Stimulated activated CD8-positive, alpha-beta memory T cell treated with anti-CD3 and anti-CD28 coated beads, Interleukin-4, amount 100 ng/mL, for 4 hours (primary cell): ENCODE measurements at places on chromosomes 4 and X.

DNA sequence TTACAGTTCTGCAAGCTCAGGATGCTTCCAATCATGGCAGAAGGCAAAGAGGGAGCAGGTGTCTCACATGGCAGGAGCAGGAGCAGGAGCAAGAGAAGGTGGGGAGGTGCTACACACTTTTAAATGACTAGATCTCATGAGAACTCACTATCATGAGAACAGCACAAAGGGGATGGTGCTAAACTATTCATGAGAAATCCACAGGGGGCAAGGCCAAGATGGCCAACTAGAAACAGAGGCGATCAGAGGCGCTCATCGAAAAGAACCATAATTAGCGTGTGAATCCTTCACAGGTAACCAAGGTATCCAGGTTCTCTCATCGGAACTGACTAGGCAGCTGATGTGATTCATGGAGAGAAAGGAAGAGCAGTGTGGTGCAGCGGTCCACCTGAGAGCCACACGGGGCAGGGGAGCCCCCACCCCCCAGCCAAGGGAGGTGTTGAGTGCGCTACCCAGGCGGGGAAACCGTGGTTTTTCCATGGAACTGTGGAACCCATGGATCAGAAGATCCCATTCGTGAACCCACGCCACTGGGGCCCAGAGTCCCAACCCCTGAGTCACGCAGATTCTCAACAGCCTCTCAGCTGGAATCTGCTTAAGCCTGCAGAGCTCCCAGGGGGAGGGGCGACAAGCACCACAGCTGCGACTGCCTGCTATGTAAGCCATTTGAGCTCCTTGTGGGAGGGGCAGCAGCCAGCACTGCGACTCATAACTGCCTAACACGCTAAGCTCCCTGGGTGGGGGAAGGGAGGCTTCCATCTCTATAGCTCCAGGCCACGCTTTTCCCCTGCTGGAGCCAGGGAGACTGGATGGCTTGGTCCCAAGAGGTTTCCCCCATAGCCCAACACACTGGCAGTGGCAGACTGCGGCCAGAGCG is 46.7 kb downstream of the FGF16 start:
- no peak for DNase-seq

DNA sequence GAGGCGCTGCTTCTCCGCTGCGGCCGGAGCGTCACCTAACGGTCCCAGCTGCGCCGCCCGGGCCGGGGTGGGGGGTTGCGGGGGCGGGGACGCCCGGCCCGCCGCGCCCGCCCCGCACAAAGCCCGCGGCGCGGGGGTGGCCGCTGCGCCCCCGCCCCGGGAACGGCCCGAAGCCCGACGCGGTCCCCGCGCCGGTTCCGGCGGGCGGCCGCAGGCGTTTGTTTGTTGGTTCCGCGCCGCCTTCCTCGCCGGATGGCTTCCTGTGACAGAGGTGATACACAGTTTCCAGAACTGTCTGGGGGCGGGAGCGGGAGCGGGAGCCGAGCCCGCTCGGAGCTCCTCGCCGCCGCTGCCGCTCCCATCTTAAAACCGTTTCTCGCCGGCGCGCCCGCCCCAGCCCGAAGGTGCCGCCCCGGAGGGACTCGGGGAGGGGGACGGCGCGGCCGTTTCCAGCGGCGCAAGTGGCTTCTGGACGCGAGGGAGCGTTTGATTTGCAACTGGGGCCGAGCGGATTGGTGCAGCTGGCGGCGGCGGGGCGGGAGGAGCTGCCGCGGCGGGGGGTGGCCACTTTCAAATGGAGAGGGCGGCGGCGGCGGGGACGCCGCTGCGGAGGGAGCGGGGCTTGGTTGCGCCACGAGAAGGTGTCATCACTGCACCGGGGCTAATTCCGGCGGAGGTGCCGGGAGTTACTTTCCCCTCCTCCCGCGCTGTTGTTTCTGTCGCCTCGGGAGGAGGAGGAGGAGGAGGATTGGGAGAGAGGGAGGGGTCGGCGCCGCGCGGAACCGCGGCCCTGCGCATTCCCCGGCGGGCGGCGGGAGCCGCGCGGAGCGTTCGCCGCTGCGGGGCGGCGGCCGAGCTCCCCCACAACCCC is 2.3 kb downstream of the JADE1 start:
- DNase-seq, result peak; percentile 71

GRCh38 chr4:184937745-184938144 is 80.5 kb upstream of the HELT start:
- DNase-seq, result no peak

DNA sequence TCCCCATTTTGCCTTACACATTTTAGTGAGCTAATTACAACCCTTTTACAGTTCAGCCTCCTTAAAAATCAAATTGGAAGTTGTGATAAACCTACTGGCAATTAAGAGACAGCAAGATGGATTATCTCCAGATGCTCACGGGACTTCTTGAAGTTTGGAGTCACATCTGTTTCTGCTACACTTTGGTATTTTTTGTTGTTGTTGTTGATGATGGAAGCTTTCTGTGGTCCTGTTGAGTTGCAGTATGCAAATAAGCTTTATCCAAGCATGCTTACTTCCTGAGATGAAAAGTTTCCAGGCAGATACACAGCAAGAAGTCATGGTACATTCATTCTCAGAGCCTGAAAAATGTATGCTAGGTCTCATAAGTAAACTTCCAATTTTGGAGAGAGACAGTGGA is 670.0 kb upstream of the AMOT start:
- DNase-seq, result no peak

GRCh38 chr4:5037553-5038551 is 13.4 kb upstream of the STK32B start:
- no peak for DNase-seq

- no peak for DNase-seq
Observed at GRCh38 chr4:33477715-33478114, 2757.5 kb downstream of the PCDH7 start.

- no peak for DNase-seq
Observed at GRCh38 chrX:118988911-118989310, 14.5 kb downstream of the LONRF3 start.

GRCh38 chr4:71537551-71538065 is 198.8 kb downstream of the SLC4A4 start:
- no peak for DNase-seq

DNA sequence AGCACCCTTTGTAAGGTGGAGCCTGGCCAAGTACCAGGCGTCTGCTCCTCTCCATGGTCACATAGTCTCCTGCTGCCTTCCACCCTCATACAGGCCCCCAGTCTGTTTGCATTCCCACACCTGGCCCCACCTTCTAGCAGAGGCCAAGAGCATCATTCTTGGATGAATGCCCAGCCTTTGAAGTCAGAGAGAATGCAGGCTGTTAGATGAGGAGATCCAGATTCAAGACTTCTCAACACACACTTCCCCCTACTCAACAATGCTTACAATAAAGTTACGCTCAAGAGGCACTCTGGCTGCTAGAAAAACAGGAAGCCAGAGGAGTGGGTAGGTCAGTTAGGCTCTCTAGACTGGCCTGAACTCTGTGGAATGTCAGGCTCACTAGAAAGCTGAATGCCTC is 43.3 kb downstream of the SHROOM4 start:
- no peak for DNase-seq

- DNase-seq, result no peak
Observed at GRCh38 chr4:79695848-79696247, 287.8 kb upstream of the GK2 start.

DNA sequence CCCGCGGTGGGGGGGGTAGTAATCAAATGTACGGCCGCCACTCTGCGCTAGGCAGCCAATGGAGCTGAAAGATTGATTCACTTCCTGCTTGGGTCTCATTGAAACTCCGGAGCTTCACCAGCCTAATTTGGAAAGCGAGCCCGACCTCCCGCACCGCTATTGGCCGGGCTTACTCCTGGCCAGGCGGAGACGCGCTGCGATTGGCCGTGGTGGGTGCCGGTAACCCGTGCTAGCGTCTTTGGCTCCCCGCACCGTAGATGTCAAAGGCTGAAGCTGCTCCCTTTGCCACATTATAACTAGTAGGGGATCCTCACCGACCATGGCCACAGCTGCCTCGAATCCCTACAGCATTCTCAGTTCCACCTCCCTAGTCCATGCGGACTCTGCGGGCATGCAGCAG is at the start of gene POU3F4:
POU3F4 (plus strand) TSS at position 285 of the 400 bp plus-strand sequence; CDS start at position 320, 35 bp downstream.
- DNase-seq, result no peak

DNA sequence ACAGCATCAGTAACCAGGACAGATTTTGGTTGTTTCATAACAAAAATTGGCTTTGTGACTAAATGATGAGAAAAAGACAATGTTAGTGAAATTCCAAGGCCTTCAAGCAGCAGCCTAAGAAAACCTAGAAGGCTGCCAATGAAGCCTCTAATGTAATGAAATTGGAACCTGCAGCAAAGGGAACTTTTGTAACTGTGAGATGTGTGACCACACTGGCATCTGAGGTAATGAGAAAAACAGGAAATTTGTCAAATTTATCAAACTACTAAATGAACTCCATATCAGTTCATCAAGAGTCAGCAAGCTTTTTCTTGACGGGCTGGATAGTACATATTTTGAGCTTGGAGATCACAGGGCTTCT is 30.4 kb upstream of the EMCN start:
- DNase-seq, result no peak

DNA sequence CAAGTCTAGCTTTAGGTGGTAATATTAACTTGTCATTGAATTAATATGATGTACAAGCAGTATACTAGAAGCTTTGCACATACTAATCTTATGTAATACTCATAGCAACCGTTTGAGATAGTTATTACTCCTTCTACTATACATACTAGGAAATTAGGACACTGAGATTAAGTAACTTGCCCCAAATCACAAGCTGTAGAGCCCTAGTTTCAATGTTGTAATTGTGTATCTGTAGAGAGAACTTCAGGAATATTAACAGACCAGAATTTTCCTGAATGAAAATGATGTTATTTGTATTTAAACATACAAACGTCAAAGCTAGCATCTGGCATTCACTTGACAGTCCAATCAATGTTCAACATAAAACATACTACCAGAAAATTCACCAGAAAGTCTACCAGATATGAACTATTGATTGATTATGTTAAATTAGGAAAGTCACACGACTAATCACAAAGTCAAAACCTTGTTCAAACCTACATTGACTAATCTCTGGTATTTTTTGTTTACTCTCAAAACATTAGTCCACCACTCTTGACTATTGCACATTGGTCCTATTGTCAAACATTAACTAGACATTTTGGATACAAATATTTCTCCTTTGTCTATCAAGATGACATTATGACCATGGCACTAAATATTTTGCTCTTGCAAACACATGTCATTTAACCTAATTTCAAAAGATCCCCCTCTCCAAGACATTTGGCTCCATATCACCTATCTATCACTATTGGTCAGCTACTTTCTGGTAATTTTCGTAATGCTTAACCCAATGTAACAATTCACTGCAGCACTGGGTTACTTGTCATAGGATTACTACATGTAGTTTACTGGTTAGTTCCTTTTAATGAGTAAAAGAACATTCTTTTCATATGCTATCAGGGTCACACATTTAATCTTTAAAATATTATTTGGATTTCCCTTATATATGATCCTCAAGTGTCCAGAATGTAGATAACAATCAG is 100.7 kb downstream of the GPC3 start:
- DNase-seq, result no peak

DNA sequence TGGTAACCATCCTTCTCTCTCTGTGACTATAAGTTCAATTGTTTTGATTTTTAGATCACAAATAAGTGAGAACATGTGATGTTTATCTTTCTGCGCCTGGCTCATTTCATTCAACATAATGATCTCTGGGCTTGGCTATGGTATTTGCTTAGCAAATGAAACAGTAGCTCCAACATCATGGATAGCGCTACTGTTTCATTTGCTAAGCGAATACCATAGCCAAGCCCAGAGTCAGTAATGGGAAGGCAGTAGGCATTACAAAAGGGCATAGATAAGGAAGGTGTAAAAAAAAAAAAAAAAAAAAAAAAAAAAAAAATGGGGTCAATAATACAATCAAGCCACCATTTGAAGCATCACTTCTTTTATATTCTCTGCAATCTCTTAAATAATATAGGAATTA is 469.0 kb upstream of the ATOH1 start:
- no peak for DNase-seq

DNA sequence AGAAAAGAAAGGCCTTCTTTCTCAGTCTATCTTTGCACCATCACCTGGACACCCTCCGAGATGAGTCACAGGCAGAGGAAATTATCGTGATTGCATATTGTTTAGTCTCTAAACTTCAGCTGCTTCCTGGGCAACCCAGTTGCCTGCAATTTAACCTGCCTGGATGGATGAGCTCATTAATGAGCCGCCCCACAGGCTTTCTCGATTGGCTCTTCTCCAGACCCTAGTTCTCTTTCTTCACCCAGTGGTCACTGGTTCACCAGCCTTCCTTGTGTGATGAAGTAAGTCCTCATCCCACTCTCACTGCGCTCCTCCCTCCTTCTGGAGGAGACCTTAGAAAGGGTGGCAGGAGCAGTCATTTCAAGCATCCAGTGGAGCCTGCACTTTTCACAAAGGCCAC is 94.4 kb downstream of the SOWAHB start:
- DNase-seq, result no peak

GRCh38 chrX:40684092-40684491 is 36.7 kb upstream of the CXorf38 start:
- DNase-seq, result no peak

GRCh38 chr4:159941076-159941475 is 838.2 kb downstream of the RAPGEF2 start:
- no peak for DNase-seq

GRCh38 chr4:169151671-169152070 is 119.1 kb downstream of the SH3RF1 start:
- DNase-seq, result no peak

DNA sequence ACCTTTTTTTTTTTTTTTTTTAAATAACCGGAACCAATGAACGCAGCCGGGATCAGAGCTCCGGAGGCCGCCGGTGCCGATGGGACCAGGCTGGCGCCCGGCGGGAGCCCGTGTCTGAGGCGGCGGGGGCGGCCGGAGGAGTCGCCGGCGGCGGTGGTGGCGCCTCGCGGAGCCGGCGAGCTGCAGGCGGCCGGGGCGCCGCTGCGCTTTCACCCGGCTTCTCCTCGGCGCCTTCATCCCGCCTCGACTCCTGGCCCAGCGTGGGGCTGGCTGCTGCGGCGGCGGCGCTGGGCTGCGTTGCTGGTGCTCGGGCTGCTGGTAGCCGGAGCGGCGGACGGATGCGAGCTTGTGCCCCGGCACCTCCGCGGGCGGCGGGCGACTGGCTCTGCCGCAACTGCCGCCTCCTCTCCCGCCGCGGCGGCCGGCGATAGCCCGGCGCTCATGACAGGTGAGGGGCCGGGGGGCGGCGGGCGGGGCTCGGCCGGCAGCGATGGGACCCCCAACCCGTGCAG is 337 bp downstream of the STIM2 start:
- DNase-seq, result no peak

GRCh38 chr4:168551211-168551610 is 54.4 kb downstream of the PALLD start:
- no peak for DNase-seq

- DNase-seq, result no peak
Observed at GRCh38 chr4:3108211-3108610, 33.7 kb downstream of the HTT start.

GRCh38 chrX:23802431-23802830 is 19.5 kb downstream of the SAT1 start:
- no peak for DNase-seq

GRCh38 chr4:44160776-44161367 is 287.7 kb downstream of the KCTD8 start:
- DNase-seq, result no peak
